ENCODE measurements at places on chromosomes 2 and 18. TPM values are rescaled to one million over a fixed set of nuclear protein-coding genes. Genes with fewer than 3 reads are reported as not detected.

DAW1 gene
- polyA plus RNA-seq, result 0.68 TPM

FAP gene
- polyA plus RNA-seq, result 12.9 TPM

SLC9A2 gene
- polyA plus RNA-seq, result 7.4 TPM

MTCL1 gene
- 18.9 TPM for polyA plus RNA-seq

HOXD13 gene
- 0.11 TPM for polyA plus RNA-seq

CXCR1 gene
- not detected for polyA plus RNA-seq

GRCh38 chr2:46818819-46819218 is 96.8 kb downstream of the MCFD2 start:
- DNase-seq, result no peak

DNA sequence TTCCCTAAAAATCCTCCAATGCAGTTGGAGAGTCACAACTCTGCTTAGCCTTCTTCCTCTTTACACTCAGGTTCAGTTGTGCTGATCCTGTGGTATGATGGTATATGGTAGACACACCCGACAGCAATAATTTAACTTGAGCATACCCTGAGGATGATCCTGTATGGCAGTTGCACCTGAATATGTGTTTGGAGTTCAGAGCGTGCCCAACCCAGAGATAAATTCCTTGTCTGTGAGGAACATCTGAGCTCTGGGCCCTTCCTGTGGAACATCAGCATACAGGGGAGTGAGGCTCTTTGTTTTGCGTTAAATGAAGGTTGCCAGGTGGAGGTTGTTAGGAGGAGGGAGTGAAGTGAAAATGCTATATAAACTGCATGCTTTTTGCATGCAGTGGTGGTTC is 187.7 kb downstream of the MYO3B start:
- no peak for DNase-seq

- DNase-seq, result no peak
These were observed 156.5 kb downstream of the ACTR3 start for GRCh38 chr2:114046373-114046772.

- DNase-seq, result no peak
These were observed 627.7 kb upstream of the CDH2 start for GRCh38 chr18:28804512-28805202.

CTLA4 gene
- 0.13 TPM for polyA plus RNA-seq
